ENCODE measurements at places on chromosomes 1 and 21.

DNA sequence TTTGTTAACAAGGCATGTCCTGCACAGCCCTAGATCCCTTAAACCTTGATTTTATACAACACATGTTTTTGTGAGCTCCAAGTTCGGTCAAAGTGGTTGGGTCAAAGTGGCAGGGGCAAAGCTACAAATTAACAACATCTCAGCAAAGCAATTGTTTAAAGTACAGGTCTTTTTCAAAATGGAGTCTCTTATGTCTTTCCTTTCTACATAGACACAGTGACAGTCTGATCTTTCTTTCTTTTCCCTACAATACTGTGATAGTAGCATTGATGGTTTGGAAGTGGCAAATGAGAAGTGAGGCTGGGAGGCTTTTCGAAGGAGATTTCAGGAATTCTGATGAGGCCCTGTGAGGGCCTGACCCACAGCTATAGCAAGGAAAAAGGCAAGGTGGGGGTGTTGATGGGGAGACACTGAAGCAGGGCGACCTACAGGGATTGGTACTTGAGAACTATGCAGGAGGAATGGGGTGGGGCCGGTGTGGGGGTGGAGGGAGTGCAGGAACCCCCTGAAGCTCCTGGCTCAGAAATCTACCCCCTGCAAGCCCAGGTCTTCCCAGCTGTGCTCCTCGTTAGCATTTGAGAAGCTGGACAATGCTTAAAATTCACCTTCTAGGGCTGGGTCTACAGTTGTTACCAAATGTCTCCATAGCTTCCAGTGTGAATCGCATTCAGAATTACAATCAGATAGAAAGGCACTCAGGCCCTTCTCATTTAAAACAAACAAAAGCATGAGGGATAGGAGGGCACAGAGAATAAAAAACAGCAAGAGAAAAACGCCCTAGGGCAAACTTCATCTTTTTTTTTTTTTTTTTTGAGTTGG, 102.6 kb upstream of the PPM1J start:
- DNase-seq: no peak

DNA sequence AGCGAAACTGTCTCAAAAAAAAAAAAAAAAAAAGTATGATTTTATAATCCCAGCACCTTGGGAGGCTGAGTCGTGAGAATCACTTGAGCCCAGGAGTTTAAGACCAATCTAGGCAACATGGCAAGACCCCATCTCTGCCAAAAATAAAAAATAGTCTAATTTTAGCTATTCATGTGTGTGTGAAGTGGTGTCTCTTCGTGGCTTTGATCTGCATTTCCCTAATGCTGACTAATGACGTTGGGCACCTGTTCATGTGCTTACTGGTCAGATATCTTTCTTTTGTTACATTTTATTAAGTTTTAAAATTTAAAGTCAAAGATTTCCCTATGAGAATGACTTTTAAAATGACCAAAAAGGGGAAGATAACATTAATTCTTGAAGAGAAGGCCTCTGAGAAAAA, 31.0 kb downstream of the PSEN2 start:
- no peak for DNase-seq

- no peak for DNase-seq
Measured at GRCh38 chr1:156101880-156102279, 12.6 kb upstream of the LMNA start.

GRCh38 chr1:80910426-80910825, 890.3 kb upstream of the ADGRL2 start:
- no peak for DNase-seq

DNA sequence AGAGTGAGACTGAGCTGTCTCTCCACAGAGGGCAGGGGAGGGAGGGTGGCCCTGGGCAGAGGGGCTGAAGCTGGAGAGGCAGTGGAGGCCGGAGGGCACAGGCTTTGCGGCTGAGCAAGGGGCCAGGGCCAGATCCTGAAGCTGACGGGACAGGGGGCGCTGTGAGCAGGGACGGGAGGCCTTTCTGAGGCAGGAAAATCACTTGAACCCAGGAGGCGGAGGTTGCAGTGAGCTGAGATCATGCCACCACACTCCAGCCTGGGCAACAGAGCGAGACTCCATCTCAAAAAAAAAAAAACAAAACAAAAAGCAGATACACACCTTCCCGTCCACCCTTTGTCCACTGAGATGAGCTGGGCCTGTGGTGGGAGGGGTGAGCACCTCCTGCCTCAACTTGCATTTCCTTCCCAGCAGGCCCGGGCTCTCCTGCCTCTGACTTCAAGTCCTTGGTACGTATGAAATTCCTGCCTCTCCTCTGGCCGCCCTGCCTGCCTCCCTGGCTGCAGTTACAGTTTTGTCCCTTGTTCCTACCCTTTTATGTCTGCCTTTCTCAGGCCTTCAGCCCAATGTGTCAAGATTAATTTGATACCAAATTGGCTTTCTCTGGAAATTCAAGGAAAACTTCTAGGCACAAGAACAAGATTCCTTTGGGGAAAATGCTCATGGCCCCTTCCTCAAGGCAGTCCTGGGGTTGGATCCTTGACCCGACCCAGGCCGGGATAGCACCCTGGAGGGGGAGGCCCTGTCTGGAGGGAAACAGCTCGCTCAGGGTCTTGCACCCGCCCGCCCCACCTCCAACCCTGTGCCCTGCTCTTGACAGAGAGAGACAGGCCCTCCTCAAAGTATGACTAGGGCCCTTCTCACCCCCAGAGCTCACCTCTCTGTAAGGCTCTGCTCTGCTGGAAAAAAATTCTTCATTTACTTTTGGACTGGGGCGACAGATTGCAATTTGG, 11.2 kb upstream of the ADAMTSL4 start:
- no peak for DNase-seq

DNA sequence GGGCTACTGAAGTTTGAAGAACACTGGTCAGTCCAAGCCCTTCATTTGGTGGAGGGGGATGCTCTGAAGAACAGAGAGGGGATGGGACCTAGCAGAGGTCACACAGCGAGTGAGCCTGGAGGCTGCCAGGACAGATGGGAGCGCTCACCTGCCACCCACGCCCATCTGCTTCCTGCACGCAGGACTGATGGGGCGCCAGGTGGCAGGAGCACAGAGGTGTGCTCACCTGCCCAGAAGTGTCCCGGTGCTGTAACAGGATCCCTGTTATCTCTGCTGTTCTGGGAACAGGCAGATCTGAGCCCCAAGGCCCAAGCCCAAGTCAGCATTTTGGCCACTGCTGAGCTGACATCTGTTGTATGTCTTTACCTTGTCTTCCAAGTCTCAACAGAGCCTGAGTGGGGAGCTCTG, 40.5 kb downstream of the EPHB2 start:
- no peak for DNase-seq

GRCh38 chr21:31732597-31733550, 956 bp upstream of the SCAF4 start:
- DNase-seq: peak; percentile 34

- DNase-seq: no peak
Measured at GRCh38 chr1:177302357-177303044, 131.7 kb downstream of the BRINP2 start.

- DNase-seq: no peak
Measured at GRCh38 chr1:31105646-31106045, 40.1 kb upstream of the PUM1 start.

DNA sequence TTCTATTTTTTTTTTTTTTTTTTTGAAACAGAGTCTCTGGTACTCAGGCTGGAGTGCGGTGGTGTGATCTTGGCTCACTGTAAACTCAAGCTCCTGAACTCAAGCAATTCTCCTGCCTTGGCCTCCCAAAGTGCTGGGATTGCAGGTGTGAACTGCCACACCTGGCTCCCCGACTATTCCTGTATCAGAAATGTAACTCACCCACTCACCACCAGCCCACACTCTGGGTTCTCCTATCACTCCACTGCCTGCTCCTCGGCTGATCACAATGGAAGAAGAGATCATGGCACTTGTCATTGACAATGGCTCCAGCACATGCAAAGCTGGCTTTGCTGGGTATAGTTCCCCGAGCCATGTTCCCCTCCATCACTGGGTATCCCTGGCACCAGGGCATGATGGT, 15.9 kb downstream of the RABIF start:
- DNase-seq: no peak

GRCh38 chr1:15308135-15308534, 61.1 kb downstream of the FHAD1 start:
- DNase-seq: no peak

DNA sequence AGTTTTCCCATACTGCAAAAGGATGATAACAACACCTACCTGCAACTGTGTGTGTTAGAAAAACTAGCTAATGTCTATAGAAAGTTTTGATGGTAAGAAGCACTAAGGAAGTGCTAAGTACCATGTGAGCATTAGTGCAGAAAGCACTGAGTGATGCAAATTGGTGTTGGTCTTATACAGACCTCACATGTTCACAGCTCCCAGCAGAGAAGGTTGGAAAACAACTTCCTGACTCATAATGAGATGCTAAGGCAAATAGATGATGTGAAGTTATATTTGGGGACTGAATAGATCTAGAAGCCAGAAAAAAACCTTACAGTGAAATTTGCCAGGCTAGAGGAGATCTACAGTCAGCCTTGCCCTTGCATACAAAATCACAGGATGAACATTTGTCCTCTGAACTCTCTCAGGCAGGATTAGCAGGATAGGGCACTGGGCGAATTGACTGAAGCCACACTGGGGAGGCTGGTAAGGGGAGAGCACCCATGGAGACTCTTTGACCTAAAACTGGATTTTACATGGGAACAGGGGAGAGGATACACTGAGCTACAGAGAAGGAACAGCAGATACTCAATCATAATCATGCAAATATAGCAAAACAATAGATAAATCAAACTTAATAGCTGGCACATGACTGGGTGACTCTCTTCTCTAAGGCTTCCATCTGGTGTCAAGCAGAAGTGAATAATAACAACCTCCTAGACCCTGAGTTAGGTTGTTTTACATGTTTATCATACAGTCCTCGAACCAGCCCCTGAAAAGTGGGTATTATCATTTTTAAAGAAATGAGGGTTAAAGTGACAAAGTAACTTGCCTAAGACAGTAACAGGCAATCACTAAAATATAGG, 61.3 kb downstream of the ASTN1 start:
- no peak for DNase-seq

GRCh38 chr1:53548031-53548491, 88.9 kb downstream of the DMRTB1 start:
- no peak for DNase-seq

DNA sequence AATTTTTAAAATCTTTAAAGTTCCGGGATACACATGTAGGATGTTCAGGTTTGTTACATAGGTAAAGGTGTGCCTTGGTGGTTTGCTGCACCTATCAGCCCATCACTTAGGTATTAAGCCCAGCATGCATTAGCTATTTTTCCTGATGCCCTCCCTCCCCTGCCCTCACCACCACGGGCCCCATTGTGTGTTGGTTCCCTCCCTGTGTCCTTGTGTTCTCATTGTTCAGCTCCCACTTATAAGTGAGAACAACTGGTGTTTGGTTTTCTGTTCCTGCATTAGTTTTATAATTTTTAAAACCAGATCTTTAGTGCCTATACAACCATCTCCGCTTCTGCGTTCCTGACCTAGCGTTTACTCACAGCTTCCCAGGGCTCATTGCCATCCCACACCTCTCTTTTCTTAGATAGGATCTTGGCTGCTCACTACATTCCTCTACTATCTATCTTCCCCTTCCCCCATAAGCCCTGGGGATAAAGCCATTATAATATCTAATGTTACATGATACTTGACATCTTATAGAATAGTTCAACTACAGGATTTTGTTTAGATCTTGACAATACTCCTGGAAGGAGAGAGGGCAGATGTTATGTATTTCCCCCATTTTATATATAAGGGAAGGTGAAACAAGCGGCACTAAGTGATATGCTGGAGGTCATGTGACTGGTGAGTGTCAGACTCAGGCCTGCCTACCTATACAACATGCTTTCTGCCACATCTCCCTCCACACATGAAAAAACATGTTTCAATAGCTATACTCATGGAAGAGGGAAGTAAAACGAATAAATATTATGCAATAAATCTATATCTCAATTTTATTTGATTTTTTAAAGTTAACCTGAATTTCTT, 52.3 kb upstream of the DNAJC6 start:
- no peak for DNase-seq

DNA sequence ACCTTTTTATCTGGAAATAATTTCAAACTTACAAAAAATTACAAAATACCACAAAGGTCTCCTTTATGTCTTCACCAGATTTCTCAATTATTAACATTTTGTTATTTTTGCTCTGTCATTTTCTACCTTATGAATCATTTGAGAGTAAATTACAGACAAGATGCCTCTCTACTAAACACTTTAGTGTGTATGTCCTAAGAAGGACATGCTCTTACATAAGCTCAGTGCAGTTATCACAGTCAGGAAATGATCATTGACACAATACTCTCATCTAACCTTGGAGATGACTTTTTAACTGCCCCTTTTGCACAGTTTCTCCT, 378.9 kb upstream of the RUNX1 start:
- no peak for DNase-seq

DNA sequence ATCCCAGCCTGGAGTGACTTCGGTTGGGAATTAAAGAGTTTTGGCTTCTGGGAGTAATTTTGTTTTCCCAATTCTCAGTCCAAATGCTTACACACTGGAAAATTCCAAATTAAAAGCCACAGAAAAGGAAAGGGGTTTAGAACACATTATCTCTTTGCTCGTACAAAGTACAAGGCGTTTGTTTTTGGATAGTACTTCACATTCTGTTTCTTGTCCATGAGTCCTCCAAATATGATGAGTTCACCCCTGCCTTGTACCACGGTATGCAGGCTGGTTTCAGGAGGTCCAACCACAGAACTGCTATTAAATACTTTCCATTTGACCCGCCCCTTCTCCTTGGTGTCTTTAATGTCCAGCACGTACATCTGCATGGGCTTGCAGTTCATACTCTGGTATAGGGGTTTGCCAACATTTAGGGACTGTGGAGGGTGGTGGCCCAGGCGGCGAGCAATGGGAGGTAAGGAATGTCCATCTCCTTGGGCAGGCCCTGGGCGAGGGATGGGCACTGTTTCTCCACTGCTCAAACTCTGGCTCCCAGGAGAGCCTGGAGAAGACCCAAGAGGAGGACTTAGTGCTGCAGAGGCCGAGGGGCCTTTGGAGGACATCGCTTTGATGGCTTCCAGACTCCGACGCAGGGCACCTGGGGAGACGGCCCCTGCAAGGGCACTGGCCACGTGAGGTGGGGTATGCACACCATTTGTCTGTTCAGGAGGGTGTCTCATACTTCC, 13.7 kb upstream of the CPLANE2 start:
- no peak for DNase-seq

- peak; percentile 10 for DNase-seq
Measured at GRCh38 chr21:34351786-34352241, 12.0 kb upstream of the KCNE2 start.

DNA sequence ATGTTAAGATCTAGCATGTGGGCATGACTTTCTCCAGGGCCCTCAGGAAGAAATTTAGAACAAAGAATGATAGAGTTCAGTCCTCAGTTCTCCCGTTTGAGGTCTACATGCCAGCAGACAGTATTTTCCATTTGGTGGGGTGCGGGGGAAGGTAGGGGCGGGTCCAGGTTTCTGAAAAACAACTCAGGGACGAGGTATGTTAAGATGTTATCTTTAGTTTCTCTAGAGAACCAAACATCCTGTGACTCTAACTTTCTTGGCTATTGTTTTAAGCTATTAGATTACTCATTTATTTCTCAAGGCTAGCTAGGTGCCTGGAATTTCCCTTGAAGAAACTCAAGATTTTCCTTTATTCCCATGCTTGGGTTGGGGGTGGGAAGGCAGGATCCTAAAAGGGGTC, 42.3 kb upstream of the SYT14 start:
- peak; percentile 14 for DNase-seq
